ENCODE measurements at places on chromosomes 16 and 17. TPM values are rescaled to one million over a fixed set of nuclear protein-coding genes. Genes with fewer than 3 reads are reported as not detected.

The C16orf54 gene
- total RNA-seq, result 0.39 TPM

The PAM16 gene
- total RNA-seq, result 18.3 TPM

The NQO1 gene
- 93.4 TPM for total RNA-seq

The CDH3 gene
- total RNA-seq, result 9.3 TPM

The CHP2 gene
- total RNA-seq, result 22.5 TPM

The TBKBP1 gene
- total RNA-seq, result 10.4 TPM

The KRTAP1-5 gene
- total RNA-seq, result not detected

DNA sequence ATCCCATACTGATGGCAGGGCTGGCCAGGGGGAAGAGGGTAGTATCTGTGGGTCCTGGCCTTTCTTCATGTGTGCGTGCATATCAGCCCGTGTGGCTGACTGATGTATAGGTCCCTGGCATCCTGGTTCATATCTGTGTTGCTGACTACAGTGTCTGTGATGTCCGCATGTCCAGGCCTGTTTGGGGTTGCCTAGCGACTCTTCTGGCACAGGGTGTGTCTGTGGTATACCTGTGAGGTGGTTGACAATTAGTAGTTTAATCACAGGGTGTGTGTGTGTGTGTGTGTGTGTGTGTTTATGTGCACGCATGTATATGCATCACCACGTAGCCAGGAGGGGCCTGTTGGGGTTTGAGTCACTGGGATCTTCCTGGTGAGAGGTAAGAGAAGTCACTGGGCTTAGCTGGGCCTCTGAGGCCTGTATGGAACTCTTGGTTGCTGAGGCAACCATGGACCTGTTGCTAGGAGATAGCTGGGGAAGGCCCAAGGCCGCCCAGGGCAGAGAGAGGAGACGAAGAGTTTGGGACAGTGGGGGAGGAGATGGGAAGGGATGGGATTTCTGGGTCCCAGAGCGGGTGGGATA lies 603 bp upstream of the TMEM95 start:
- DNase-seq, result peak; percentile 72

- no peak for DNase-seq
Observed at GRCh38 chr17:41722231-41722630, 10.1 kb downstream of the GAST start.

GRCh38 chr17:63571632-63572310 lies 21.5 kb downstream of the DCAF7 start:
- no peak for DNase-seq

DNA sequence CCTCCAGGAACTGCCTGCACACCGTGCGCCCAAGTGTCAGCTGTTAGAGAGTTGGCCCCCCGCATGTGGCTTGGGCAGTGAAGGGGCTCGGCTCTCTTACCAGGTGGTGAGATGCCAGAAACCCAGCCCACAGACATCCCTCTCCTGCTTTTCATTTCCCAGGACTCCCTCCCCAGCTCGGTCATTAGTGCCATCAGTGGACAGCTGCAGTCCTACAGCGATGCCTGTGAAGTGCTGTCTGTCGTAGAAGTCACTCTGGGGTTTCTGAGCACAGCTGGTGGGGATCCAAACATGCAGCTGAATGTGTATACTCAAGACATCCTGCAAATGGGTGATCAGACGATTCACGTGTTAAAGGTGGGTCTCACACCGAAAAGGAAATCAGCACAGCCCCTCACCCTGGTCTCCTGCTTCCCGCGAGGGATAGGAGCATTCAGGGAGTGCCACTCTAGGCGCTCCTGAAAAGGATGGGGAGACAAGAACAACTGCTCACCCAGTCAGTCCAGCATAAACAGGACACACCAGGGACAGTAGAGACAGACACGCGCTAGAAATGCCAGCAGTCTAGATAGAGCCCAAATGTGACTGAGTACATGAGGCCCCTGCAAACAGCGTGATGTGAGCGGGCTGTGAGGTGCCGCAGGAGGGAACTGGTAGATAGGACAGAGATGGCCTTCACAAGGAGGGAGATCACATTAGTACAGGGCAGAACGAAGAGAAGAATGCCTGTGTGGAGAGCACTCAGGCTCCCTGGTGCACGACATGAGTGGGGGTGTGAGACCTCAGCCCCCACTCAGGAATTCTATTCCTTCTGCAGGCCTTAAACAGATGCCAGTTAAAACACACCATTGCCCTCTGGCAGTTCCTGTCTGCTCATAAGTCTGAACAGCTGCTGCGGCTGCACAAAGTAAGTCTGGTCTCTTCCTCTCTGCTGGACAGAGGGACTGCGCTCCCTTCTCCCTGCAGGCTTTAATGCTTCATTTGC lies 25.7 kb upstream of the ENDOV start:
- no peak for DNase-seq

DNA sequence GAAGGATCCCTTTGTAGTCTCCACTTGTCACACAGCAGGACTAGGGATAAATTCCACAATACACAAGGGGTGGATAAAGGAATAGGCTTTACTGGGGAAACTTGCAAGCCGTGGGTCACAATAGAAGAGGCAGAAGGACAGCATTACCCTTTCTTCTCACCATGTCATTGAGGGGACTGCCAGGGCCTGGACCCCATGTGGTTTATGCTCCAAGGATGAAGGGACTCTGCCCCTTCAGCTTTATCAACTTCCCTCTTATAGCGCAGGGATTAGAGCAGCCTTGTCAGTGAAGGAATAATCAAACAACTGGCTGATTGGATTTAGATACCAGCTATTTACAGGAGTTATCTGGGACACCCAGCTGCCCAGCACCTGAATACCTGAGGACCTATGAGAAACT lies 89.8 kb downstream of the HS3ST2 start:
- DNase-seq, result no peak

GRCh38 chr17:64128787-64129514 lies 993 bp downstream of the ERN1 start:
- DNase-seq, result no peak

GRCh38 chr16:3480901-3481695 lies 14.2 kb downstream of the C16orf90 start:
- DNase-seq, result no peak

DNA sequence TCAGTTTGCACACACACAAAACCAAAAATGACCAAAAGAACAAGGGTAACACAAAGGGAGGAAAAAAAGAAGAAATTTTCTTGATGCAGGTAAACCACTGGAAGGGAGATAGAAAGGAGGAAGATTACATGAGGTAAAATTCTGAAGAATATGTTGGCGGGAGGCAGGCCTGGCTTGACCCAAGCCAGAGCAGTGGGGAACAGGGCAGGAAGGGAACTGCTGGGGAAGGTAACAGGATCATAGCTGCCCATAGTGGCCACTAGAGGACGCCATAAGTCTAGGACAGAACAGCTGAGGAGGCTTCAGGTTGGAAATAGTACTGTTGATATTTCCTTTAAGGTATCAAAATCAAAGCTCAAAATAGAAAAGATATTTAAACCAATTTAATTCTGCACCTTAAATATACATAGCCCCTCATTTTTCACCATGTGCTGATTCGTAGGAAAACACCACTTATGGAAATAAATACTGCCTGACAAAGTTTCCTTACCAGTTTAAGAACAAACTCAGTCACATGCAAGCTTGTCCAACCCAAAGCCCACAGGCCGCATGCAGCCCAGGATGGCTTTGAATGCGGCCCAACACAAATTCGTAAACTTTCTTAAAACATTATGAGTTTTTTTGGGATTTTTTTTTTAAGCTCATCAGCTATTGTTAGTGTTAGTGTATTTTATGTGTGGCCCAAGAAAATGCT lies 15.5 kb downstream of the VPS35 start:
- DNase-seq, result no peak

GRCh38 chr17:22268912-22269220 lies 576.5 kb downstream of the KCNJ18 start:
- DNase-seq, result no peak

DNA sequence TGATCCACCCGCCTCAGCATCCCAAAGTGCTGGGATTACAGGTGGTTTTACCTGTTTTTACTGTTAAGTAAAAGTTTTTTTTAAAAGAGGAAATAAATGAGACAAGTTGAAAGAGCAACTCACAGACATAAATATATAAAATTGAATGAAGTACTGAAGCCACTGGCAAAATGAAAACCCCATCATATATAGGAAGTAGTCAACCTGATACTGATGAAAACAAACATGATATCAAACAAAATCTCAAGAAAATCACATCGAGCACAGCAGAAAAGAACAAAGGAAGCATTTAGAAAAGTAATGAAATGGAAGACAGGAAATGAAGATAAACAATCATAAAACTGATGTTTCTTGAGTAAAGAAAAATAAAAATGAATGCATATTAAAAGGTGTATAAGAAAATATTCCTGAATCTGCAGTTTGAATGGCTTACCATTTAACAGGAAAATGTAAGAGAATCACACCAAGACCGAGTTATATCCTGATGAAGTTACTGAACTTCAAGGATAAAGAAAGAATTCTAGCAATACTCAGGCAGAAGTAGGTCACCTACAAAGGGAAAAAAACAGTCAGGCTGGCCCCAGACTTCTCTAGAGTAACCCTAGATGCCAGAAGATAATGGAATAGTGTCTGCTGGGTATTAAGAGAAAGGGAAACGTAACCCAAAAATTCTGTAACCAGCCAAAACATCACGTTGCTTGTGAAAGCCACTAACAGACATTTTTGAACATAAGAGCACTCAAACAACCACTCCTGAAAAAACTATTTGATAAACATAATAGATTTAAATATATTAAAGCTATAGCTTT lies 31.5 kb downstream of the UBE2G1 start:
- DNase-seq, result no peak

- no peak for DNase-seq
Observed at GRCh38 chr17:81302861-81303333, 7.8 kb upstream of the SLC38A10 start.
